Lung (tissue), 17 donors: ENCODE measurements at places on chromosomes 7 and 10. TPM values are rescaled to one million over a fixed set of nuclear protein-coding genes. Genes with fewer than 3 reads are reported as not detected.
A peak's percentile ranks its signal among the peaks of the same experiment; 100 is the strongest.

DNA sequence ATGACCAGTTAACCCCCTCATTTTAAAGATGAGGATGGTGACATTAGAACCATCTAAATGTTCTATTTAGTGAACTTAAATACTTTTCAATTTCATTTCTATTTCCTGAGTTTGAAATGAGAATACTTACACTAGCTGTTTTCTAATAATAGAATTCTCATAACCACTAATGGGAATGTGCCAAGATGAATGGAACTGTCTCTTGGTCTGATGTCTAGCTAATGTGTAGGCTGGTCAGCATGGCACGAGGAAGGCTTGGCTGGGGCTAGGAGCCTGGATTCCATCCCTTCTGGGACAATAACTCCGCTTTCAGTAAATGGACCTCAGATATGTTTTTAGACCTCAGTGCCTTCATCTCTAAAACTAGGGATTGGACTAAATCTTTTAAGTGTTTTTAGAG lies 185.8 kb upstream of the NRP1 start:
- no peak for DNase-seq

DNA sequence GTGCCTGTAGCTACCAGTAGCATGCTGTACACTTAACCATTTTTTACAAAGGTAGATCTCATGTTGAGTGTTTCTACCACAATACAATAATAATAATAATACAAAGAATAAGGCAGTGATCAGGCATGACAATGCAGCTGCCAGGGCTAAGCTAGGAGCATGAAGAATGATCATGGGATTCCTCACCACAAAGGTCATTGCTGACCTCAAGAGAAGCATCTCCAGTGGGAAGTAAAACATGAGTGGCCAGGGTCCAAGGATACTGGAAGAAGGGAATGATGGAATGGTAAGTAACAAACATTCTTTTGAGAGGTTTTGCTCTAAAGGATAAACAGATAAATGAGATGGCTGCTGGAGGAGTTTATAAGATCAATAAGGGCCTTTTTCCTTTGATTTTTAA lies 591.1 kb downstream of the TNS3 start:
- DNase-seq: no peak

The PEX1 gene
- total RNA-seq: 52.7 TPM

The NAT16 gene
- total RNA-seq: not detected

DNA sequence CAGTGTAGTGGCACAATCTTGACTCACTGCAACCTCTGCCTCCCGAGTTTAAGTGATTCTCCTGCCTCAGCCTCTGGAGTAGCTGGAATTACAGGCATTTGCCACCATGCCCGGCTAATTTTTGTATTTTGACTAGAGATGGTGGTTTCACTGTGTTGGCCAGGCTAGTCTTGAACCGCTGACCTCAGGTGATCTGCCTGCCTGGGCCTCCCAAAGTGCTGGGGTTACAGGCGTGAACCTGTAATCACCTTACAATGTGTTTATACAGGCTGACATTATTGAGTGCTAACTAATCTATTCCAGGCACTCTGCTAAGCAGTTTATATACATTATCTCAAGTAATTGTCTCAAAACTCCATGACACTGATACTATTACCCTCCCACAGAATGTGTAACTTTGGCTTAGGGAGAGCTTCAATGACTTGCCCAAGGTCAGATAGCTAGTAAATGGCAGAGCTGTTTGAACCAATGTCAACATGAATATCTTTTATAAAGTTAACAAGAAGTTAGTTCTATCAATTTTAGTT lies 36.8 kb downstream of the KIFBP start:
- DNase-seq: no peak

The GIMAP2 gene
- total RNA-seq: 24.9 TPM

DNA sequence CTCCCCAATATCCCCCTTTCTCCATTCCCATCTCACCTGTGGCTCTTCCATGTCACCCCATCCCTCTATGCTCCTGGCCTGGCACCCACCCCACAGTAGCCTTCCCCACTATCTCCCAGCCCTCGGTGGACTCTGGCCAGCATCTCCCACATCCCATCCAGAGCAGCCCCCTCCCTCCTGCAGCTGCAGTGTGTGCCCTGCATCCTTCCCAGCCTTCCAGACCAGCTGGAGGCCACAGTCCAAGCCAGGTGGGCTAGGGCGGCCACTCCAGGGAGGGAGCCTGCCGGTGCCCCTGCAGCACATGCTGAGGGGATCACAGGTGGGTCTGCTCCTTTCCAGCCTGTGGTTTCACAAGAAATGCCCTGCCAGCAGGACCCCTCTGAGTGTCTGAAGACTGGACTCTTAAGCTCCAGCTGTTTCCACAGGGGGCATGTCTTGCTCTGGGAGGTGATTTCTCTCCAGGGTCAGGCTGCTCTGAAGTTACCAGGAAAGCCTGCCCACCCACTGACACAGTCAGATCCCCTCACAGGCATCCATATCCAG lies 90.9 kb upstream of the PPIF start:
- DNase-seq: no peak

- no peak for DNase-seq
Observed at GRCh38 chr7:51587604-51588003, 271.0 kb upstream of the COBL start.

DNA sequence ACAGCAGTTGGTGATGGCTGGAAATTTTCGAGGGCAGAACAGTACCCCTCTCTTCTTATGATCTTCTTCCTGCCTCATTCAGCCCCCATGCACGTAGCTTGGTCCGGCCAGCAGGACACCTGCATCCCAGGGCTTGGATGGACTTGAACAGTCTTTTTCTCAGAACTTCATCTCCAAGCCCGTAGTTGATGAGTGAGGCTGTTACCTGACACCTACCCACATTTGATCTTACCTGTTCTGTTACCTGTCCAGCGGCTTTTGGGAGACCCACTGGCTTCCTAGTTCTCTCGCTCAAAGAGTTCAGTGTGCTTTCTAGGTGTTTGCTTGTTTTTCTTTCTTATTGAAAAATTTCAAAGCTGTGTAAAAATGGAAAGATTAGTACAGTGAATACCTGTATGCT lies 212.2 kb downstream of the CUX1 start:
- no peak for DNase-seq

DNA sequence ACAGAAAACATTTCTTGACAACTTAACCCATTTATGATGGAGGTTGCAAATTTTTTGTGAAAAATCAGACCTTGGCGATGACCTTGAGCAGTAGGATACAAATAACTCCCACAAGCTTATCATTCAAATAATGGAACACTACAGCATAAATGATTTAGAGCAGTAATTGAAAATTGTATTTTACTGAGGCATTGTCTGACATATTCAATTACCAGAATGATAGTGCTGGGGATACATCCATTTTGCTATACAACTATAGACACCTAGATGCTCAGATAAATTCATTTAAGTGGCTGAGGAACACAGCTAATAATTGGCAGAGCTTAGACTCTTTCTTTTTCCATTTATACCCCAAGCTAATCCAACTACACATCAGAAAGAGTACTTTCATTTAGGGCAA lies 18.9 kb downstream of the TWIST1 start:
- DNase-seq: no peak

DNA sequence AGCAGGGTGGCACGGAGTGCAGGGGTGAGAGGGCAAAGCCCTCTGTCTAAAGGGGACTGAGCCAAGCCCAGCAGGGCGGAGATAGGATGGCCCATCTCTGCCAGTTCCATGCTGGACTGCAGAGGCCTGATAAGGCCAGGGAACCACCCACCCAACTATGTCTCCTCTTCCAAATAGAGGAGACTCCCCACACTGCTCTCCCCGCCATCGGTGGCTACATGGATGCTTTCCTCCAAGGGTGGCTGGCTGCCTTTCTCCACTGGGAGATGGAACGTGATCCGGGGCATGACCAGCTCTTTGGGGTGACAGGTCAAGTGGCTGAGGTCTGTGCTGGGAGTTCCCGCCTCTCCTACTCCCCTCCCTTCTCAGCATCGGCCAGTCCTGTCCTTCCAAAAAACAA lies 58.1 kb upstream of the MXI1 start:
- no peak for DNase-seq

- DNase-seq: no peak
Observed at GRCh38 chr10:123395906-123396305, 241.7 kb downstream of the BUB3 start.

- no peak for DNase-seq
Observed at GRCh38 chr10:79206300-79207095, 137.7 kb downstream of the ZMIZ1 start.

GRCh38 chr7:2698581-2699288 lies 10.7 kb downstream of the AMZ1 start:
- no peak for DNase-seq

DNA sequence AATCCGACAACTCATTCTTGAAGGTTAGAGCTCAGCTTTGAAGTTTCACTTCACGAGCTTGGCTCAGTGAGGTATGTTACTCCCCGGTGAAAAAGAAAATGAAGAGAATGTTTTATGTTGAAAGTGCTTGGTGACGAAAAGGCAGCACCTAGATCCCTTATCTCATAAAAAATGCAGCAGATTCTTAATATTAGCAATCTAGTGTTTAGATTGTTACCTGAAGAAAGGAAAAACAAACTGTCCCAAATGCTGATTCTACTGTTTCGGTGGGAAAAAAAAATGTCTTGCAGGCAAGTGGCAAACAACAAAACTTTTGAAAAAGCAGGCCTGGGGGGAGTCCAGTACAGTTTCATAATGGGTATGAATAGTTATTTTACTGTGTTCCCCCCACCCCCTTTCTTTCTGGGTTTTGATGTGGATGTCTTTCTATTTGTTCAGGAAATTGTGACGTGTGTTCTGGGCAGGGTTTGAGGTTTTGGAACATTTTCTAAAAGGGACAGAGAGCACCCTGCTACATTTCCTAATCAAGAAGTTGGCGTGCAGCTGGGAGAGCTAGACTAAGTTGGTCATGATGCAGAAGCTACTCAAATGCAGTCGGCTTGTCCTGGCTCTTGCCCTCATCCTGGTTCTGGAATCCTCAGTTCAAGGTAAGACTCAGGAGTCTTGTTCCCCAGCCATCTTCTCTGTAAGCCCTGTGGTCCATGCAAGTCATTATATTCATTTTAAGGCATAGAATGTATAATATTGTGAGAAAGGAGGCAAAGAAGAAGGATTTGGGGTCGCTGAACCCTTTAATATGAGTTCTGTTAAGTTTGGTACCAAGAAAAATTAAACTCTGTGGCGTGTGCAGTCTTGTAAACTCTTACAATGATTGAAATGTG lies at the start of gene SRGN:
SRGN (plus strand) TSS at position 514 of the 881 bp plus-strand sequence; CDS start at position 569, 55 bp downstream.
- DNase-seq: peak; percentile 41

GRCh38 chr7:46285878-46286277 lies 364.8 kb upstream of the IGFBP3 start:
- no peak for DNase-seq

DNA sequence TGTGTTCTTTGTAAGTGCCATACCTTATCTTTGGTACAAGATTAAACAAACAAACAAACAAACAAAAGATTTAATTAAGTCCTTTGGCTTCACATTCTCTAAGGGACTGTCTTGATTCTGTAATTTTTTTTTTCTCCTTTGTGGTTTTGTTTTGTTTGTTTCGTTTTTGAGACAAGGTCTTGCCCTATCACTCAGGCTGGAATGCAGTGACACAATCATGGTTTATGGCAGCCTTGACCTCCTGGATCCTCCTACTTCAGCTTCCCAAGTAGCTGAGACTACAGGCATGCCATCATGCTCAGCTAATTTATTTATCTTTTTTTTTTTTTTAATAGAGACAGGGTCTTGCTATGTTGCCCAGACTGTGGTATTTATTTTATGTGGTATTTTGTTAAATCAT lies 165.8 kb downstream of the LRRC4 start:
- no peak for DNase-seq

The DRGX gene
- total RNA-seq: not detected
